ENCODE measurements at places on chromosomes 12 and 14. TPM values are rescaled to one million over a fixed set of nuclear protein-coding genes. Genes with fewer than 3 reads are reported as not detected.
A peak's percentile ranks its signal among the peaks of the same experiment; 100 is the strongest.

DNA sequence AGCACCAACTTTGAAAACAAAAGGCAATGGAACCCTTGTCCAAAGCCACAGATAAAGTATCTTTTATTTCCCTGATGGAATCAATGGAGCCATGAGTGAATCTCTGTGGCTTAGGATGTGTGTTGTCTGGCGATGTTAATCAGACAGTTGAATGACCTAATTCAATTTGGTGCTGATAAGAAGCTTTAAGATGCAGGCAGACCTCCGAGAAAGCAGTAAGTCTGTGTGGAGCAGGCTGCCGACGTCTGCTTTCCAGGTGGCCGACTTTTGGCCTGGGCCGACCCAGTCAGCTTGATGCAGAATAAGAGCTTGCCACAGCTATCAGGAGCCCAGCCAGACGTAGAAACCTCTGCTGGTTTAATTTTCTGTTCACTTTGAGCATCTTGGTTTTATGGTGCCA lies 21.1 kb upstream of the TMEM132C start:
- no peak for DNase-seq

RNASE7 gene
- total RNA-seq: not detected

CLEC4D gene
- not detected for total RNA-seq

DNA sequence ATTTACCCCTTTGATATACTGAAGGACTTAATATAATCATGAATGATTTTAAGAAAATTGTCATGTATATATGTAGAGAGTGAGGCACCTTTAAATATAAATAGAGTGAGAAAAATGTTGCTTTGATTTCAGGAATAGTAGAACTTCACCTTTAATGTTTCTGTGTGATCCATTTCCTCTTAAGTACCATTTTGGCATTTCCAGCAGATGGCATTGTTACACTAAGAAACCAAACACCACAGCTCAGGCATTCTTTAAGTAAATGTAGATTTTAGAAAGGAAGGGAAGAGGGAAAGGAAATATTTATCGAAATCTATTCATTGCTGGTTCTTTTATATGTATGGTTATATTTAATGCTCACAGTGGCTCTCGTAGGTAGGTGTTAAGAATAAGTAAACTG lies 556.7 kb upstream of the FBXO33 start:
- peak; percentile 37 for DNase-seq

DNA sequence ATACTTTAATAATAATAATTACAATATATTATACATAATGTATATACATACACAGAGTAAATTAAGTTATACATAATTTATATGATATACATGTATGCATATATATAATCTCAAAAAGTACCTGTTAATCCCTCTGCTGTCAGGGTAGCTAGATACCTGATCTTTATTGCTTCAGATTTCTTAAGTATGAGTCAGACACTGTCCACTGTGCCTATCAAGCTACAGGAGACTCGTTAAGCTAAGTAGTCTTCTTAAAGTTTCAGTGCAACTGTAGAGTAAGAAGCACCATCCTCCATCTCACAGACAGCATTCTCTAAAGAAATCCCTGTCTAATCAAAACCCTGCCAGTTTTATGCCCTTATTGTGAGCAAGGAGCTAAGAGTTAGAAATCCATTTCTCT lies 428.7 kb downstream of the RERGL start:
- DNase-seq: no peak

GRCh38 chr12:123998991-123999359 lies 26.0 kb downstream of the ZNF664 start:
- DNase-seq: no peak

LRRK2 gene
- not detected for total RNA-seq

DNA sequence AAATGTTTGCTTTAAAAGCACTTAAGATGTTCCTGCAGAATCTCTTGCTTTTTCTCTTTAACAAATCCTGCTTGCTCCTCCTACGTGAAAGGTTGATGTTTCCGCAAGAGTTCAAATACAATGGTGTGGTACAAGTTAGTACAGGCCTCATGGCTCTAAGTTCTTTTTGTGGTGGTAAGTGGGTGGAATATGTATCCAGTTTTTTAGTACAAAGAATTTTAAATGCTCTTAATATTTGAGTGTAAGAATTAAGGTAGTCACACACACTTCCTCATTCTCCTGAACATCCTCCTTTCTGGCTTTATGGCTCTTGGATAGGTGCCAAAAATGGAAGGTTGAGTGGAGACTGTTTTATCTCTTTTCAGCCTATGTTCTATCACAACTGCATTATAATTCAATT lies 1.8 kb downstream of the OTOGL start:
- DNase-seq: peak; percentile 43

- no peak for DNase-seq
These were observed 158.6 kb upstream of the ALG10B start for GRCh38 chr12:38157933-38158401.

GRCh38 chr12:19431407-19432308 lies 7.6 kb upstream of the AEBP2 start:
- peak; percentile 36 for DNase-seq

GRCh38 chr14:39876916-39877315 lies 444.7 kb upstream of the FBXO33 start:
- no peak for DNase-seq

WSCD2 gene
- total RNA-seq: not detected

- DNase-seq: peak; percentile 50
These were observed 155.5 kb upstream of the NTF3 start for GRCh38 chr12:5276327-5276880.

- no peak for DNase-seq
These were observed 30.4 kb downstream of the CHST11 start for GRCh38 chr12:104486943-104487819.

AMN gene
- not detected for total RNA-seq

GRCh38 chr14:25406818-25407217 lies 356.9 kb upstream of the STXBP6 start:
- DNase-seq: no peak

GRCh38 chr14:100042286-100042685 lies 22.9 kb upstream of the EVL start:
- DNase-seq: no peak

DNA sequence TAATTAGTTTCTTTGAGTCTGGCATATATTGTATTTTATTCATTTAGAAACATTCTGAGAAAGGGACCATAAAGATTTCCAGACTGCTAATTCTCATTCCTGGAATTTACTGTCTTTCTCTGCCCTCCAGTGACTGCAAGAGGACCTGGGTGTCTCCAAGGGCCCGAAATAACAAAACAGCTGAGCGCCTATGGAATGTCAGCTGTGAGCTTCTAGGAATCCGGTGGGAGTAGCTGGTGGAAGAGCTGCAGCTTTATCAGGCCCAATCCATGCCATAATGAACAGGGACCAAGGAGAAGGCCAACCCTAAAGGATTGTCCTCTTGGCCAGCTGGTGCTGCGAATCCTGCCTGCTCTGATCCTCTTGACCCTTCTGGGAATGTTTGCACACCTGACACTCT lies 31.9 kb downstream of the RDH12 start:
- no peak for DNase-seq

GRCh38 chr14:95291859-95292542 lies 27.7 kb downstream of the CLMN start:
- DNase-seq: peak; percentile 63

- peak; percentile 86 for DNase-seq
These were observed 53.3 kb upstream of the CDKN3 start for GRCh38 chr14:54343272-54344121.

DNA sequence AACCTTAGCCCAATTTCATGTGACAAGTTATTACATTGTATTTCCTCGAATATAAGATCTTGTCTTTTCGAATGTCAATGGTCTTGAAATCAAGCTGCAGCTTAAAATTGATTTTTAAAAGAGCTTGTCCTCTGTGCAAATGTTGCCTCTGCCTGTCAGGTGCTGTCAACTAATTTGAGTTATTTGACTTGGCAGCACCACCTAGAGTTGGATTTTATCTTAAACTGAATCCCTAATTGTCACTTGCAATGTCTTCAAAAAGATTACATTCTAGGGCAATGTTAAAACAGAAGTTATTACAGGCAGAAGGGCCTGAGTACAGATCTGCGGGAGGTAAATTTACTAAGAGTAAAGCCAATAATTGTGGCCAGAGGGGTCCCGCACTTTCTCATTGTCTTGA lies 26.2 kb upstream of the TUNAR start:
- no peak for DNase-seq

ACOT4 gene
- not detected for total RNA-seq

DNA sequence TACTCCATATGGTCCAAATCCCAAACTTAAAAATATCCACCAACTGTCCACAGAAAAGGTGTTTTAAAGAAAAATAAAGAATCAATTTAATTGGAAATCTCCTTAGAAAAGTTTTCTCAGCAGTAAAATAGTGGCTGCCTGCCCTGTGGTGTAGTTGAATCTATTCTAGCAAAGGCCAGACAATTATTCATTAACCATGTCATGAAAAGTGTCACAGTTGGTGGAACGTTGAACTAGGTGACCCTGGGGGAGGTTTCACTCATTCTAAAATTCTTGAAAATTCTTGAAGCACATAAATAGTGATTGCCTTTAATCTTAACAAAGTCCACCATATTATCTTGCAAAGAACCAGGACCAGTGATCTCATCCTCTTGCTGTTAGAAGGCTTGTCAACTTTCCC lies 78.4 kb upstream of the GZMB start:
- no peak for DNase-seq

- no peak for DNase-seq
These were observed 14.7 kb downstream of the RIMBP2 start for GRCh38 chr12:130701402-130701744.

DNA sequence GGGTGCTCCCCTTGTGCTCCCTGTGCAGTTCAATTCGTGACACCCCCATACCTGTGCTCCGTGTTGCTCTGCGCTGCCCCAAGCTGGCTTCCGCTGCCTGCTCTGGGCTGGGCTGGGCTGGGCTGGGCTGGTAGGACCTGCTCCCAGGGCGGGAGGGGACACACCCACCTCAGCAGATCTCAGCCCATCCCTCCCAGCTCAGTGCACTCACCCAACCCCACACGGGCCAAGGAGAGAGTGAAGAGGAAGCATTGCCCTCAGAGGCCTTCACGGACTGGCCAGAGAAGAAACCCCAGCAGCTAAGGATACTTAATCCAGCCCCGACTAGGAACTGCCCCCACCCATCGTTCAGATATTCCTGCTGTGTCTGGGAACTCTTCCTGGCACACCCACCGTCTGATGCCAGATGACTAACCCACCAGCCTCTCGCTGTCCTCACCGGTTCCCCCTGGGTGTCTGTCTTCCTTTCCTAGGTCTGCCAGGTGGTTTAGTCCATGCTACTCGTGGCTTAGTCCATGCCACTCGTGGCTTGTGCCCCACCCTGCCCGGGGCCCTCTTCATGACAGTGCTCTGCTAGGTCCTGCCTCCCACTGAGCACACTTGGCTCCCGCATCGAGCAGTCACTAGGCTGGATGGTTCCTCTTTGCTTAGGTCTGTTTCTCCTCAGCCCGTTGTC lies at the start of gene LPAR5:
TSS of gene LPAR5 (minus strand) at position 104 of the 676 bp plus-strand sequence. CDS start 14,711 bp downstream, outside the sequence.
- peak; percentile 25 for DNase-seq

ADAM21 gene
- 0.49 TPM for total RNA-seq

PTHLH gene
- total RNA-seq: 7.5 TPM

SERPINA5 gene
- total RNA-seq: 0.05 TPM

CMAS gene
- total RNA-seq: 42.5 TPM

DNA sequence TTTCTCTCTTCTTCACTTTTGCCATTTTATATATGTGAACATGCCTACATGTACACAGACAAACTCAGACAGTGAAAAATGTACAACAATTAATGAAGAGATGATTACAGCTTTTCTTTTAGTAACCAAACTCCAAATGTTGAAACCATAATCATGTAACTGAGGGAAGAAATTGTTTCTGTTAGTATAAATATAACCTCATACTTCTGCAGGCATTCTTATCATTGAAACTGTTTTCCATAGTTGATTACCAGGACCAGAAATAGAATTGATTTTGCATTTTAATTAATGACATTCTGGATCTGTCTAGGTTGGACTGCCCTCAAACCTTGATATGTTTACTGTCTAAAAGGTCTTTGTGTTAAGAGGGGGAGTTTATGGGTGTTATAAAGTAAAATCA lies 3.2 kb downstream of the ANO4 start:
- no peak for DNase-seq

DNA sequence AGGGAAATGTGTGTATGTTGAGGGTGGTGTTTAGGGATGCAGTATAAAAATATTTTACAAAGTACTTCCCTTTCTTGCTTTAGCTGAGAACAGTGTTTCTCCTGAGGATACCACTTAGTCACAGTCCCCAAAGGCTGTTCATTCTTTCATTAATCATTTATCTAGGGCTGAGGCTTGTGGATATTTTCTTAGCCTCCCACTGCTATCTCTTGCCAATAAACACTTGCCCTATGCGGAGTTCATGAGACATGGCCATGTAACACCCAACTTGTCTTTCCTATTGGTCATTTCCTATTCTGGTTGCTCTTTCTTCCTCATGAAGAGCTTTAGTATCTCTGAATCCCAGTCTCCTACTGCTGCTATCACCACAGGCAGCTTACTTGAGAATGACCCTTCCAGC lies 75.1 kb downstream of the ETNK1 start:
- no peak for DNase-seq

DNA sequence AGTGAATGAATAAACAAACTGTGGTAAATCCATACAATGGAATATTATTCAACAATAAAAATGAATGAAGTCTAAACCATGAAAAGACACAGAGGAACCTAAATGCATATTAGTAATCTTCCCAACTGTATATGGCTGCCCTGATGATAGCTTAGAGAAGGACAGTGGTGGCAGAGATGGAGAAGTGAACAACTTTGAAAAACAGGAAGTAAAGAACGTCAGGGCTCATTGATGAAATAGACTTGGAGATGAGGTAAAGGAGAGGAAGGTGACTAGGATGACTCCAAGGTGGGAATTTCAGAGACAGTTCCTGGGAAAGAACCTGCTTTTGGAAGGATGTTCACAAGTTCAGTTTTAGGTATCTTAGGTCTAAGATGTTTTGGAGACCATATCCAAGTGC lies 36.3 kb upstream of the NT5DC3 start:
- DNase-seq: no peak

GRCh38 chr12:114041590-114041989 lies 75.5 kb upstream of the RBM19 start:
- DNase-seq: no peak

- no peak for DNase-seq
These were observed 14.6 kb upstream of the EIF5 start for GRCh38 chr14:103319422-103319821.

DNA sequence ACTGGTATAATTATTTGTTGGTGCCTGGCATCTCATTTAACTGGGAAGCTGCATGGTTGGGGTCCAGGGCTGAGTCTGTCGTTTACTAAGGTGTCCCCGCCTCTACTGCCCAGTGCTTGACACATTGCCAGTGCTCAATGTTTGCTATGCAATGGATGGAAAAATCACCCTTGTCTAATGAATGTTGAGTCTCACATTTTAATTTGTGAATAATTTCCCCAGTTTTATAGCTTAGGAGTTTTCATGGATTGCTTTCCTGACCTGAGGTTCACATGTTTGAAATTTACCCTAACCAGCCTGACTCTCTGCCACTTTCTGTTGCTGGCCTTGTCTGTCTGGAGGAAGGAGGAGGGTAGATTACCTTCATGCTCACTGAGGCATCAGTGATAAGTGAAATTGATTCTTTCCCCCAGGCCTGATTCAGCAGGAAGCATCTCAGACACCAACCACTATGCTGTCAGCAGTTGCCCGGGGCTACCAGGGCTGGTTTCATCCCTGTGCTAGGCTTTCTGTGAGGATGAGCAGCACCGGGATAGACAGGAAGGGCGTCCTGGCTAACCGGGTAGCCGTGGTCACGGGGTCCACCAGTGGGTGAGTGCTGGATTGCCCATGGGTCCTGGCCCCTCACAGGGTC lies 2.4 kb downstream of the DHRS2 start:
- peak; percentile 74 for DNase-seq

GRCh38 chr12:91347481-91348214 lies 165.0 kb upstream of the DCN start:
- DNase-seq: no peak

CLMN gene
- 2.8 TPM for total RNA-seq

WBP11 gene
- total RNA-seq: 22.1 TPM

All from M059J (cell line).